Gastrocnemius medialis (tissue), 4 donors: ENCODE measurements at places on chromosomes 7 and 10. TPM values are rescaled to one million over a fixed set of nuclear protein-coding genes. Genes with fewer than 3 reads are reported as not detected.

DNA sequence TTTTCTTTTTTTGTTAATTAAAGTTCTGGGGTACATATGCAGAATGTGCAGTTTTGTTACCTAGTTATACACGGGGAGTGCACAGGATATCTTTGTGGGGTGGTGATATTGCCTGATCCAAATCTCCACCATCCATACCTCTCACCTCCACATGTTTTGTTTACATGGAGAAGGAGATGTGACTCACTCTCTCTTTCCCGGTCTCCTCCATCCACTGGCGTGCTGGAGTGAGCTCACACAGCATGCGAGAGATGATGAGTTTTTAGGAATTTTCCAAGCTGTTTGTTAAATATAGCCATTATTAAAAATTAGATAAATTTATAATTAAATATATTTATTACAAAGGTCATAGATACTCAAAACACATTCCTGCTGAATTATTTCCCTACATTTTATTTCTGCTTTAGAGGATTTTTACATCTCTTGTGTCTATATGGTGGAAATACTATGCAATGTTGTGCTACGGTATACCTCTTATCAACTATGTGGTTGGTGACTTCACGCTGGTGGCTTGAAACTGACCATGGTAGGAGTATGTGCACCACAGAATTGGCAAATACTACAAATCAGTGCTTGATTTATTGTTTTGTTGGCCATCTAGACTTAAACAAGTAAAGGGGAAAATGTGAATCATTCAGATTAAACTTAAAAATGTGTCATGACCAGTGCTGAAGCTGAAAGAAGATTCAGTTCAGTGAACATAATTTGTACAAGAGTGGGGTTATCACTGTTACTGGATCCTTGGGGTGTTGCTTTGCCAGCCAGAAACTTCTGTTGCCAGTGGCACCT lies 107.9 kb upstream of the FAM180A start:
- H3K36me3 ChIP-seq = no peaks in the 10 kb centered on the region
- H3K4me1 ChIP-seq = no peaks in the 10 kb centered on the region
- no peak overlapping the region for H3K27ac ChIP-seq
- DNase-seq = no peak
- no peaks in the 10 kb centered on the region for H3K27me3 ChIP-seq

The H2BK1 gene
- not detected for total RNA-seq

GRCh38 chr7:128790315-128791041 lies 1.3 kb upstream of the CCDC136 start:
- H3K27me3 ChIP-seq = no peaks in the 10 kb centered on the region
- H3K4me3 ChIP-seq = peak overlapping the region; percentile 71
- no peak for DNase-seq
- no peaks in the 10 kb centered on the region for H3K36me3 ChIP-seq
- peak overlapping the region; percentile 49 for H3K27ac ChIP-seq
- H3K4me1 ChIP-seq = peaks cover 14% of the 10 kb centered on the region

The PLAC9 gene
- 4.6 TPM for total RNA-seq

- no peak overlapping the region for H3K4me3 ChIP-seq
- peak; percentile 74 for DNase-seq
- peak overlapping the region; percentile 92 for H3K27ac ChIP-seq
- peaks cover 38% of the 10 kb centered on the region for H3K36me3 ChIP-seq
- no peaks in the 10 kb centered on the region for H3K27me3 ChIP-seq
These were observed 15.3 kb downstream of the ECHDC3 start for GRCh38 chr10:11757454-11757820.

The SERPINE1 gene
- 11.4 TPM for total RNA-seq

DNA sequence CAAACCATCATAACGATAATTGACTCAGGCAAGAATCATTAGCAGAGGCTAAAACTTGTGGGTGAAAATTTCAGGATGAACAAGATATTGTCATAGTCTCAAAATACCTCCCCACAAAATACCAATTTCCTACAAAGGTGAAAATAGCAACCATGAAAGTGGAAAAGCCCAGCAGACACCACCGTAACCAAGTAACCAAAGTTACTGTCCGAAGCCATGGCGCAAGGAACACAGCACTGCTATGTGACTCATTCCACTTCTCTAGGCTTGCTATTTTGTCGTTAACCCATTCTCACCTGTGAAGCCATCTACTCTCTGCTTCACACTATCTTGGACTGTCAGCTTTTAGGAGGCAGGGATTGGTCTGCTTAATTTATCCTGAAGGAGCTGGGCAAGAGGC lies 113.8 kb upstream of the CACUL1 start:
- H3K36me3 ChIP-seq = no peaks in the 10 kb centered on the region
- no peak overlapping the region for H3K4me3 ChIP-seq
